ENCODE measurements at places on chromosomes 1 and 21.

DNA sequence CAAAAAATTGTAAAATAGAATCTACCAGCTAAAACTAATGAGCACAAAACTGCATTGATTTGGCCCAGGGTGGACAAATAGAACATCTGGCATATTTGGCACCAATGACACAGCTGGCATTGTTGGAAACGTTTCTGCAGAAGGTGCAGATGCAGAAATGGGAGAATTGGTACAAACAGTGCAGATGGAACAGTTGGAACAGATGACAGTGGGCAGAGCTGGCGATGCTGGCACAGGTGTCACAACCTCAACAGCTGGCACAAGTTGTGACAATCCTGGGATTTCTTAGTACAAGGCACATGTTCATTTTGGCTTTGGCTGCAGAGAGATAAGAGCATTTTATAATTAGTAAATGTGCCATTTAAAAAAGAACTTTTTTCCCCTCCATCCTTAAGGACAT is 91.1 kb upstream of the ZBTB18 start:
- no peak for DNase-seq

DNA sequence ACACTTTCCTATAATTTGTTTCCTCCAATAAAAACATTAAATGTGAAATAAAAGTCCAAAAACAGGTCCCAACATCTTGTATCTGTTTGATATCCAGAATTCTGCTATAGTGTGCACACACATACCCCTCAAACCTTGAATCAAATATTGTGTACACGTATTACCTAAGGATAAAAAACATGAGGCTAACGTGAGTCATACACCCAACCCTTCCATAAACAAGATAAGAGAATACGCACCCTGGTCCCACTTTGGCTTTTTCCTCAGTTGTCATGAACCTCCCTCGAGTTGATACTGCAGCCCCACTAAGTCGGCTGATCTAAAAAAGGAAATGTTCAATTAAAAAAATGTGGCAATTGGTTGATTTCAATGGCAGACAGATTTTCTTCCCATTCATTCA is 5.2 kb downstream of the KHDC4 start:
- DNase-seq = no peak

DNA sequence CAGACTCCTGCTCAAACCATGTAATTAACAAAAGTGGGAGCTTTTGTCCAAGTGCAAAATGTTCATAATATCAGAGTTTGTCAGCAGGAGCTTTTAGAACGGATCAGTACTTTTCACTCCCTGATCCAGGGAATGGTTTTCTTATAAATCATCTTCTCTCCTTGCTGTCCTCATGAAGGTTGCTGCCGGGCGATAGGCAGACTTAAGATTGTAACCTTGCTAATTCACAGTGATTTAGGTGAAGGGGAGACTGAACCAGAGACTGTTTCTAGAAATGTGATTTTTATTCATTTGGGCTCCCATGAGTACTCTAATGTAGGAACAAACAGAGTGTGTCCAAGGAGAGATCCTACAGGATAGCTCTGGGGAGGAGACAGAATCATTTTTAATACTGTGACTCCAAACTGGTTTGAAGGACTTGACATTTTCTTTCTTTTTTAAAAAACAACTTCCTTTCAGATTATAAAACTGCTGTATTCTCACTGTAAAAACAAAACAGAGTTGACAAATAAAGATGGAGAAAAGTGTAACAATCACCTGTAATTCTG is 23.7 kb downstream of the ELAVL4 start:
- DNase-seq = no peak

GRCh38 chr1:115183721-115184259 is 94.5 kb upstream of the TSPAN2 start:
- DNase-seq = no peak
